ENCODE measurements at places on chromosomes 6 and 20. TPM values are rescaled to one million over a fixed set of nuclear protein-coding genes. Genes with fewer than 3 reads are reported as not detected.

GRCh38 chr20:19370076-19371075, 157.9 kb downstream of the SLC24A3 start:
- no peaks in the 10 kb centered on the region for H3K4me1 ChIP-seq
- no peak for DNase-seq
- no peak overlapping the region for H3K27ac ChIP-seq
- no peak overlapping the region for H3K4me3 ChIP-seq
- H3K27me3 ChIP-seq = no peaks in the 10 kb centered on the region
- H3K36me3 ChIP-seq = no peaks in the 10 kb centered on the region

- no peak overlapping the region for H3K27ac ChIP-seq
- no peak overlapping the region for H3K4me3 ChIP-seq
- H3K4me1 ChIP-seq = no peaks in the 10 kb centered on the region
- no peaks in the 10 kb centered on the region for H3K27me3 ChIP-seq
Observed at GRCh38 chr20:13915284-13915683, 75.1 kb downstream of the SEL1L2 start.

- H3K4me3 ChIP-seq = no peak overlapping the region
- no peaks in the 10 kb centered on the region for H3K4me1 ChIP-seq
- no peaks in the 10 kb centered on the region for H3K27me3 ChIP-seq
- no peak for DNase-seq
- H3K36me3 ChIP-seq = no peaks in the 10 kb centered on the region
- no peak overlapping the region for H3K27ac ChIP-seq
Observed at GRCh38 chr20:38692436-38693411, 31.6 kb upstream of the SLC32A1 start.

- H3K27me3 ChIP-seq = no peaks in the 10 kb centered on the region
- DNase-seq = no peak
- H3K27ac ChIP-seq = no peak overlapping the region
- no peaks in the 10 kb centered on the region for H3K36me3 ChIP-seq
- no peaks in the 10 kb centered on the region for H3K4me1 ChIP-seq
- H3K4me3 ChIP-seq = no peak overlapping the region
Observed at GRCh38 chr6:112144145-112144926, 56.9 kb downstream of the FAM229B start.

GRCh38 chr6:77290798-77291197, 172.5 kb downstream of the HTR1B start:
- no peak for DNase-seq
- no peaks in the 10 kb centered on the region for H3K4me1 ChIP-seq
- H3K27ac ChIP-seq = no peak overlapping the region
- no peaks in the 10 kb centered on the region for H3K27me3 ChIP-seq
- no peak overlapping the region for H3K4me3 ChIP-seq

APOBEC2 gene
- not detected for total RNA-seq

HLA-DQA1 gene
- not detected for total RNA-seq

ALDH8A1 gene
- total RNA-seq = not detected

ZNF292 gene
- total RNA-seq = 44.2 TPM

RAD21L1 gene
- total RNA-seq = 0.48 TPM

- H3K36me3 ChIP-seq = peaks cover 3% of the 10 kb centered on the region
- H3K27ac ChIP-seq = no peak overlapping the region
- DNase-seq = no peak
- no peak overlapping the region for H3K4me3 ChIP-seq
Observed at GRCh38 chr6:15389765-15390723, 144.2 kb downstream of the JARID2 start.

NTSR1 gene
- total RNA-seq = 0.75 TPM

PHACTR2 gene
- 131 TPM for total RNA-seq

GRCh38 chr6:13427801-13428582, 59.4 kb downstream of the GFOD1 start:
- peaks cover 22% of the 10 kb centered on the region for H3K4me1 ChIP-seq
- H3K4me3 ChIP-seq = no peak overlapping the region
- DNase-seq = no peak
- H3K27ac ChIP-seq = no peak overlapping the region

GRCh38 chr20:63690003-63690897, 6.2 kb upstream of the TNFRSF6B start:
- H3K4me1 ChIP-seq = no peaks in the 10 kb centered on the region
- no peak for DNase-seq
- H3K4me3 ChIP-seq = no peak overlapping the region
- H3K27me3 ChIP-seq = no peaks in the 10 kb centered on the region

DNA sequence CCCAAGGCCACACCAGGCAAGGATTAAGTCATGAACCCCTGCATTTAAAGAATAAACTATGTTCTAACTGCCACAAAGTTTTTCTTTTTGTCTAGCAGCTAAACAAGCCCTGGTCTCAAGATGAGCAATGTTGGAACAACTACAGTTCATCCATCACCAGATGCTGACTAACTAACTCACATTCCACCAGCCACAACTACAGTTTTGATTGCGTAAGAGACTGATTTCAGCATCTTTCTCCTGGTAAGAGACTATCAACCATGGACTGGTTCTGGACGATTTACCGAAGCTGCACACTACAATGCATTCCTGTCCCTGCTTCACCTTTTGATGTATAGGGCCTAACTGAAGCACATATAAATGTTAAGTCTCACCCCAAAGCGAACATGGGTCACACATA, 43.0 kb downstream of the F13A1 start:
- DNase-seq = no peak
- no peaks in the 10 kb centered on the region for H3K4me1 ChIP-seq
- no peak overlapping the region for H3K27ac ChIP-seq
- H3K27me3 ChIP-seq = peaks cover 2% of the 10 kb centered on the region
- no peaks in the 10 kb centered on the region for H3K36me3 ChIP-seq

VIP gene
- not detected for total RNA-seq

PRICKLE4 gene
- 0.67 TPM for total RNA-seq

DNA sequence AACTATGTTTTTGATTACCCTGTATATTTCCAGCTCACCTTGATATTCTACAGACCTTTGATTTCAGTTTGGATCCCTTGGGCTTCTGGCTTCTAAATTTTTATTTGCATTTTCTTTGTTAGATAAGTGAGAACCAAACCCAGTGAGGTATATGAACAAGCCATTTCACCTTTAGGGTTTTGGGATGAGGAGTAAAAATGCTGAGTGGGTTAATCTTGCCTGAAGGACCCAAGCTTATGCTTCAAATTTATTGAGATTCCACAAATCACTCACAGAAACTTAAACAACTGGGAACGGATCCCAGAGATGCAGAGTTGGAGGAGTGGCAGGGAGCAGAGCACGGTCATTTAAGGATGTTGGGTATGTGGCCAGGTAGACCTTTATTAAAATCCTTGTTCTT, 263.3 kb upstream of the BMP2 start:
- H3K27ac ChIP-seq = no peak overlapping the region
- H3K4me1 ChIP-seq = no peaks in the 10 kb centered on the region
- H3K36me3 ChIP-seq = no peaks in the 10 kb centered on the region
- DNase-seq = no peak

FAM83C gene
- total RNA-seq = not detected

GRCh38 chr20:11847827-11848226, 69.9 kb upstream of the BTBD3 start:
- no peak overlapping the region for H3K27ac ChIP-seq
- H3K27me3 ChIP-seq = no peaks in the 10 kb centered on the region
- H3K4me1 ChIP-seq = peaks cover 5% of the 10 kb centered on the region
- H3K36me3 ChIP-seq = no peaks in the 10 kb centered on the region

DNA sequence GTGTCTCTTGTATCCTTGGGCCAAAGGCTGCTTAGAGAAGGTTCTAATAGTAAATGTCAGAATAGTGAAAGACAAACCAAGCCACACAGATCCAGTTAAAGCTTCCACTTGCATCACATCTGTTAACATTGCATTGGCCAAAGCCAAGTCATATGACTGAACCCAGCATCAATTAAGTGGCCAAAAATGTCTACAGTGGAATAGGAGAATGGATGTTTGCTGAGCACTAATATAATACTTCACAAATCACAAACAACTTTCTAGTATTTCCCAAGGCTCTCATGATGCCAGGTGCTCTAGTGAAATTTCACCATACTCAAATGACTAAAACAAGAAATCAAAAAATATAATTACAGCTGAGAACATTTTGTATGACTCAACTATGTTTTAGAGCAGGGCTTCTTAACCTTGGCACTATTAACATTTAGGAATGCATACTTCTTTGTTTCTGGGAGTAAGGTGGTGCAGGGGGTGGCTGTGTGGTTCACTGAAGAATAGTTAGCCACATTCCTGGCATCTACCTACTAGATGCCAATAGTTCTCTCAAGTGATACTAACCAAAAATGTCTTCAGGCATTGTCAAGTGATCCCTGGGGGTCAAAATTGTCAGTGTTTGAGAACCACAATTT, 148.0 kb upstream of the SPTLC3 start:
- DNase-seq = no peak
- no peaks in the 10 kb centered on the region for H3K36me3 ChIP-seq
- no peak overlapping the region for H3K4me3 ChIP-seq
- no peaks in the 10 kb centered on the region for H3K4me1 ChIP-seq
- H3K27me3 ChIP-seq = no peaks in the 10 kb centered on the region
- no peak overlapping the region for H3K27ac ChIP-seq

DEFB124 gene
- not detected for total RNA-seq

GRCh38 chr20:54069501-54069971, 858 bp downstream of the BCAS1 start:
- H3K27me3 ChIP-seq = no peaks in the 10 kb centered on the region
- peak; percentile 48 for DNase-seq
- no peak overlapping the region for H3K4me3 ChIP-seq
- no peak overlapping the region for H3K27ac ChIP-seq
- no peaks in the 10 kb centered on the region for H3K36me3 ChIP-seq

CRISP3 gene
- total RNA-seq = not detected

HINT3 gene
- 7.7 TPM for total RNA-seq

DNA sequence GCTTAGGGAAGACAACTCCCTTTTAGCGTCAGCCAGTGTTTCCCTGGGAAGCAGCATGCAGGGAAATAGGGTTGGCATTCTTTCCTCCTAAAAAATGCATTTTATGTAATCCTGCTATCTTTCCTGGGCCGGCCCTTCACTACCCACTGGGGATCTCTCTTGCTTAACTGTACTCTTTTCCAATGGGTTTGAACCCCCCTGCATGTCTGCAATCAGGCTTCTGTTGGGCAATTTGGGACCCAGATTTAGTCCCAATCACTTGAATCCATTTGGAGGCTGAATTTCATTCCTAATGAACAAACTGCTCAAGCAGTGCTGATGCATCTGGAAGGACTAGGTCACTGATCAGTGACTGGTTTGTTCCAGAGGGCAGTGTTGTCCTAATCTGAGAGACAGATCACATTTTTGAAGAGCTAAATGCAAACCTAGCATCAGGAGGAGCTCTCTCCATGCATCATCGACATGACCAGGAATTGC, 152.0 kb downstream of the TSHZ2 start:
- no peak overlapping the region for H3K4me3 ChIP-seq
- no peaks in the 10 kb centered on the region for H3K27me3 ChIP-seq
- no peak overlapping the region for H3K27ac ChIP-seq

- H3K4me1 ChIP-seq = peaks cover 6% of the 10 kb centered on the region
- peak overlapping the region; percentile 12 for H3K27ac ChIP-seq
- peak; percentile 7 for DNase-seq
- H3K27me3 ChIP-seq = no peaks in the 10 kb centered on the region
Observed at GRCh38 chr6:61682562-61682961, 603.5 kb downstream of the KHDRBS2 start.

DNA sequence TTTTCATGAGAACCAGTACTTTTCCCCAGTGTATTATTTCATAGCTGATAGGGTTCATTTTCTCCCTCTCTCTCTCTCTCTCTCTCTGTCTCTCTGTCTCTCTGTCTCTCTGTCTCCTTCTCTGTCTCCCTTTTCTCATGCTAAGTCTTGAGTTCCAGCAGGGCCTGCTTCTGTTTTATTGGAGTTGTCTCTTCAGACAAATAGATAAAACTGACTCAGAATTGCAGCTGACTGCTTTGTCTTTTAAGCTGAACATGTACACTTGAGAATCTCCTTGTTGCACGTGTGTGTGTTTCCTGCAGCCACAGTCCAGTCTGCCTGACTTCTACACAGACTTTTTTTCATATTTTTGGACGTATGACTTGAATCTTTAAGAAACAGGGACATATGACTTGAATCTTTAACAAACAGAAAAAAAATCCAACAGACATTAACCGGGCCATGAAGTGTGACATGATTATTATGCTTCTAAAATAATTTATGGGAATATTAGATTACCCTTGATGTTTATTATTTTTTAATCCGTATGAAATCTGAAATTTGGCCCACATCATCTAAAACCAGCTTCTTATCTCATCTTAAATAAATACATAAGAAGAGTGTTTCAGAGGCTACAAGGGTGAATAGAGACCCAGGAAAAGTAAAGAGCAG, 71.5 kb downstream of the JAG1 start:
- H3K27ac ChIP-seq = no peak overlapping the region
- no peaks in the 10 kb centered on the region for H3K4me1 ChIP-seq
- no peaks in the 10 kb centered on the region for H3K36me3 ChIP-seq
- H3K27me3 ChIP-seq = no peaks in the 10 kb centered on the region
- H3K4me3 ChIP-seq = no peak overlapping the region

- peaks cover 2% of the 10 kb centered on the region for H3K4me1 ChIP-seq
- H3K36me3 ChIP-seq = no peaks in the 10 kb centered on the region
- no peak overlapping the region for H3K4me3 ChIP-seq
- no peaks in the 10 kb centered on the region for H3K27me3 ChIP-seq
Observed at GRCh38 chr6:170099387-170099786, 191.5 kb downstream of the DLL1 start.

GRCh38 chr6:4258733-4259132, 123.4 kb upstream of the ECI2 start:
- H3K36me3 ChIP-seq = no peaks in the 10 kb centered on the region
- no peak overlapping the region for H3K4me3 ChIP-seq
- no peaks in the 10 kb centered on the region for H3K4me1 ChIP-seq
- no peak overlapping the region for H3K27ac ChIP-seq
- no peak for DNase-seq

DNA sequence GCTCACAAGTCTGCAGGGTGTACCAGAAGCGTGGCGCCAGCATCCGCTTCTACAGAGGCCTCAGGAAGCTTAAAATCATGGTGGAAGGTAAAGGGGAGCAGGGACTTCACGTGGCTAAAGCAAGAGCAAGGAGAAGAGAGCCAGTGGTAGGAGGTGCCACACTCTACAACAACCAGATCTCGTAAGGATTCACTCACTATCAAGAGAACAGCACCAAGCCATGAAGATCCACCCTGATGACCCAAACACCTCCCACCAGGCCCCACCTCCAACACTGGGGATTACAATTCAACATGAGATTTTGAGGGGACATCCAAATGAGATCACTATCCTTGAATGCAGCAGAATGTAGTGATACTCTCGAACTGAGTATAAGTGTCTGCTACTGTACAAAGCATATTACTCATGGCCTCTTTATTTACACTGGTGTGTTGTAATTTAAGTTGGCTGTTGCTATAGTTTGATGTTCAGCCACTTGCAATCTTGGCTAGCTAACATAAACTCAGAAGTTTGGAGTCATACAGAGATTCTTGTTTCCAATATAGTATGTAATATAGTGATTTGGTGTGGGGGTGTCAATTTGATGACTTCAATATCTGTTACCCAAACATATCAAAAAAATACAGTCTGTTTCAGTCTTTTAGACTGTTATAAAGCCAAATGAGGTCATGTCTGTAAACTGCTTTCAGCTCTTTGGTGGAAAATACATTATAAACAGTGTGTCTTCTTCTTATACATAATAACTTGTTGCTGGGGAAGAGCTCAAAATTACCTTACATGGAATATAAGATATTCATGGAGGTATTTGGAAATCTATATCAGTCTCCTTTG, 39.4 kb upstream of the MYLIP start:
- H3K27ac ChIP-seq = no peak overlapping the region
- no peaks in the 10 kb centered on the region for H3K36me3 ChIP-seq
- no peaks in the 10 kb centered on the region for H3K4me1 ChIP-seq
- H3K4me3 ChIP-seq = no peak overlapping the region
- H3K27me3 ChIP-seq = no peaks in the 10 kb centered on the region

KIAA0408 gene
- total RNA-seq = 10.8 TPM

All from H1 (cell line).